ENCODE measurements at places on chromosomes 6 and 20.
A peak's percentile ranks its signal among the peaks of the same experiment; 100 is the strongest.

- DNase-seq, result peak; percentile 65
Measured at GRCh38 chr6:169810066-169810989, 58.9 kb downstream of the ERMARD start.

DNA sequence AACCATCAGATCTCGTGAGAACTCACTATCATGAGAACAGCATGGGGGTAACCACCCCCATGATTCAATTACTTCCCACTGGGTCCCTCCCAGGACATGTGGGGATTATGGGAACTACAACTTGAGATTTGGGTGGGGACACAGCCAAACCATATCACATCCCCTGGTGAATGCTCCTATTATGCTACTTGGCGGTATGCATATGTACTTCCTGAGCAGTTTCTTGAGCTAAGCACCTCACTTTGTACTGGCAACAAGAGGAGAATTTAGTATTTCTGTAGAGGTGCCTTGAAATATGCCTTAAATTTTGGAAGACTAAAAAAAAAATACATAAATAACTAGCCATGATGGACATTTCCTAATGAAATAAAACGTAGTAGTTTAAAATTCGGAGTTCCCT, 327.2 kb upstream of the CITED2 start:
- DNase-seq, result no peak

DNA sequence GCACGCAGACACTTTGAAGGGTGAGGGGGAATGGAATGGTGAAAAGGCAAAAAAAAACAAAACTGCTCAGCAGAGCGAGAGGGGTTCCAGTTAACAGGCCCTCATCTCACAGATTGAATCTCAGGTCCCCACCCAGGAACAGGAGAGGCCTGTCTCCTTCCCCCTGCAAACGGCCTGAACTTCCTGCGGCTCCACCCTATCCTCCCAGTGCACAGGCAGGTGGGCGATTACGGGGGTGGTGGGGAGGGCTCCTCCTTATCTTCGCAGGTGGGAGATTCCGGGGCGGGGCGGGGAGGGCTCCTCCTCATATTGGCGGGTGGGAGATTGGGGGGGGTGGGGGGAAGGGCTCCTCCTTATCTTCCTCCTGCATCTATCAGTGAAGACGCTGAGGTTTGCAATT, 129.0 kb downstream of the SOX4 start:
- no peak for DNase-seq

- DNase-seq, result no peak
Measured at GRCh38 chr6:40398034-40398691, 189.0 kb downstream of the LRFN2 start.

DNA sequence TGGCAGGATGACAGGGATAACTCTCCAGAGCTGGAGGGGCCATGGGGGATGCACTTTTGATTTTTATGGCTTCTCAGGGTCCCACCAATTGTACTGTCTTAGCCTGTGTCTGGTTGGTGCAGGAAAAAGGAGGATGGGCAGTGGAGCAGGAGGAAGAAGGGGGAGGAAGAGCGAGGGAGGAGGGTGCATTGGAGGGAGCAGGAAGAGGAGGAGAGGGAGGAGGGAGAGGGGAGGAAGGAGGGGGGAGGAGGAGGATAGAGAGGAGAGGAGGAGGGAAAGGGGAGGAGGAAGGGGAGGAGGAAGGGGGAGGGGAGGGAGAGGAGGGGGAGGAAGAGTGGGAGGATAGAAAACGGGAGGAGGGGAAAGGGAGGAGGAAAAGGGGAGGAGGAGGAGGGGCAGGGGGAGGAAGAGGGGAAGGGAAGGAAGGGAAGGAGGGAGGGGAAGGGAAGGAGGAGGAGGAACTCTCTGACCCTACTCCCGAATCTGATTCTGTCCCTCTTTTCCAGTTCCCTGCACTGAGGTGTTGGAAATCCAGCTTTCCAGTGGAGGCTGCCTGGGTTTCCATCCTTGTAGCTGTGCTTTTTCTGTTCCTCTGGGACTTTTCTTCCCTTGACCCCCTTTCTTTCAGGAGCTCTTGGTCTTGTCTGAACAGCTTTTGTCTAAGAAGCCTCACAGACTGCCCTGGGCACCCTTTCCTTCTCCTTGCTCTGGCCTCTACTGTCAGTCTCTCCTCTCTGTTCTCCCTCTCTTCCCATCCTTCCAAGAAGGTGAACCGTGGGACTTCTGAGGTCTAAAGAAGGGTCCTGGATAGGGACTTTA, 149.4 kb downstream of the DHX35 start:
- DNase-seq, result no peak

DNA sequence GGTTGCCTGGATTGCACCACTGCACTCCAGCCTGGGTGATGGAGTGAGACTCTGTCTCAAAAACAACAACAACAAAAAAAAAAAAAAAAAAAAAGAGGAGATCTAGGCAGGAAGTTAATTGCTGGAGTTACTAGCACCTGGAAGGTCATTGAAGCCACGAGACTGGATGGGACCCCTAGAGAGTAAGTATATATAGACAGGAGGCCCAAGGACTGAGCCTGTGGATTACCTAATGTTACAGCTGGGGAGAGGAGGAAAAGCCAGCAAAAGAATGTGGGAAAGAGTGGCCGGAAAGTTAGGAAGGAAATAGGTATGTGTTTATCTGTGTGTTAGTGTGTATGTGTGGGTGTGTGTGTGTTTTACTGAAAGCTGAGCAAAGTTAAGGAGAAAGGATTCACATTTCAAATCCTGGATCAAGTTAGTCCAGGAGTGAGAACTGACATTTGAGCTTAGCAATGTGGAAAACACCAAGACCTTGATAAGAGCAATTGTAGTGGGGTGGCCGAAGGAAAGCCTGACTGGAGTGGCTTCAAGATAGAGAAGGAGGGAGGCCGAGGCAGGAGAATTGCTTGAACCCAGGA, 38.4 kb downstream of the ANKRD6 start:
- DNase-seq, result no peak

GRCh38 chr6:37812841-37813240, 6.7 kb upstream of the ZFAND3 start:
- DNase-seq, result no peak

DNA sequence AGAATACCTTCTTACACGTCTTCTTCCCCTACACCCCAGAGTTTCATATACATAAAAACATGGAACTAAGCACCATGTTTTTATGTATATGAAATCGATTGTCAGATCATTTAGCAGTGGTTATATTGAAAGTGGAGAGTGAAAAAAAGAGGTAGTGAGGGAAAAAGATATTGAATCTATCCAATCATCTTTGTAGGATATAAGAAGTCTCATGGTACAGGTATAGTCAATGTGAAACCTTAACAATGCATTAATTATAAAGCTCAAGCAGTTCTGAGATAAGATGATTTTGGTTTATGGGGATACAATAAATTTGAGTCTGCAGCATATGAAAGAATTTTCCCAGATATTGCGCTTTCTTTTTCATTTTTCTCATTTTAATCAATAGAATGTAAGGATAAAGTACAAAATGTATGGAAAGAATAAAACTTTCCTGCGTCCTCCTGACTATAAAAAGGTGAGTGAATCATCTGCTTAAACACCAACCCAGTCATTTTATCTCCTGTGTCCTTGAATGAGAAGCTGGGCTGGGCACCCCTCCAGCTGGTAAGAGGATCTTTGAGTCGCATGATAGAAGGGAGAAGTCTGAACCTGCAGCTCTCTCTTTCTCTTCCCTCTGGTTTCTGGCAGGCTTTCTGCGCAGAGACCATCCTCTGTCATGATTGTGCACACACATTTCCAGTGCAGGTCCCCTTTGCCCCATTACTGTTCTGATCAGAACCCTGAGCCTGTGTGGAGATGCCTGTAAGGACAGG, 28.1 kb upstream of the AKIRIN2 start:
- DNase-seq, result no peak

DNA sequence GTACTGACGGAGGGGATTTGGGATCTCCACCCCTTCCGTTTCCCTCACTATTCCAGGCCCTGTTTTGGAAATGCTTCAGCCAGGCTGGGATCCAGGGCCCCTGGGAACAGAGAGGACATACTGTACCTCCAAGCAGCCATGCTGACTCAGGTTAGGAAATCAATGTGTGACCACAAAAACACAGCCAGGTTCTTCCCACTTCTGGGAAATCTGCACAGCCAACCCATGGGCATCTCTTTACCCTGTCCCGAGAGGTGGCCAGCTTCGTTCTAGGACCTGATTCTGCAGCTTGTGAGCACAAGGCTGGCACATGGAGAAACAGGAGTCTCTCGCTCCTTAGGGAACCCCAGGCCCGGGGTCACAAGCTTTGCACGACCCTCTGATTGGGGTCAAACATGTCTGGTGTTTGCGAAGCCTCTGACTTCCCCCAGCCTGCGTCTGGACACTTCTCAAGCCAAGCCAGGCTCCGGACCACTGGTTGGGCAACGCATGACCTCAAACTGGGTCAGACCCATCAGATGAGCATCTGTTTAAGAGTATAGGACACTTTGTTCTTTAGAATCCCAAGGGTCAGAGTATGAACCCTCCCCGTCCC, 8.3 kb upstream of the TTPAL start:
- DNase-seq, result peak; percentile 19

DNA sequence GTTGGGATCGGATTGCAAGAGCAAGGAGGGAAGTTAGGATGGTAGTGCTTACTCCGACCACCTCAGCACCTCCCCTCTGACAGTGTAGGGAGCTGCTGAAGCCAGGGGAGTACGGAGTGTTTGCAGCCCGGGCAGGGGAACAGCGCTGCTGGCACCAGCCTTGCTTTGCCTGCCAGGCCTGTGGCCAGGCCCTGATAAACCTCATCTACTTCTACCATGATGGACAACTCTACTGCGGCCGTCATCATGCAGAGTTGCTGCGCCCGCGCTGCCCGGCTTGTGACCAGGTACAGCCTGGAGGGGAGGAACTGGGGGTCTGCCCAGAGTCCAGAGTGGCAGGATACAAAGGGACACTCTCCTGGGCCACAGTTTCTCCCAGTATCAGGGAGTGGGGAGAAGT, 2.2 kb upstream of the TOMM6 start:
- DNase-seq, result no peak

- no peak for DNase-seq
Measured at GRCh38 chr6:137588472-137588871, 94.3 kb upstream of the OLIG3 start.

DNA sequence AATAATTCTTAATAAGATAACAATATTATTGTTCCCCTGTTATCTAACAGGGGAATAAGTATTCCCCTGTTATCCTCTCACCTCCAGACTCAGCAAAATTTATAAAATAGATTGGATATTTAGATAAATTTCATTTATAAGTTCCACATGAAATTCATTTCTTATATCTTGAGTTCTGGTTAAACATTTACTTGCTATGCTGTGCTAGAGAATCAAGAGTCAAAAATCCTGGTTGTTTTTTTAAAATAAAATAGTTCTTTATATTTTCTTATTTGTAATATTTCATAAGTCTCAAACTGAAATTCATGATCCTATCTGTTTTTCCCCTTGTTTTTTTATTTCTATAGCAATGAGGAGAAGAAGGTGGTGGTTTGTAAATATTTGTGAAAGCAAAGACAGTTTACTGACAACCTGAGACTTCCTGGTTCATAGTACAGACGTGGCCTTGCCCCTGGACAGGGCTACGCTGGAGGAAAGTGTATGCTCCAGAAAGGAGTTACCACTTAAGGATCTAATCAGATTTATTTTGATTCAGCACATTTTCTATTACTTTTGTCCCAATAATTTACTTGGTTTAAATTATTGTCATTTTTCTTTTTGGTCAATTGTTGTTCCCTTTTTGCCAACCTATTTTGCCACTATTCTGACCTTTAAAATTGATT, 37.8 kb upstream of the MARCKS start:
- DNase-seq, result no peak

DNA sequence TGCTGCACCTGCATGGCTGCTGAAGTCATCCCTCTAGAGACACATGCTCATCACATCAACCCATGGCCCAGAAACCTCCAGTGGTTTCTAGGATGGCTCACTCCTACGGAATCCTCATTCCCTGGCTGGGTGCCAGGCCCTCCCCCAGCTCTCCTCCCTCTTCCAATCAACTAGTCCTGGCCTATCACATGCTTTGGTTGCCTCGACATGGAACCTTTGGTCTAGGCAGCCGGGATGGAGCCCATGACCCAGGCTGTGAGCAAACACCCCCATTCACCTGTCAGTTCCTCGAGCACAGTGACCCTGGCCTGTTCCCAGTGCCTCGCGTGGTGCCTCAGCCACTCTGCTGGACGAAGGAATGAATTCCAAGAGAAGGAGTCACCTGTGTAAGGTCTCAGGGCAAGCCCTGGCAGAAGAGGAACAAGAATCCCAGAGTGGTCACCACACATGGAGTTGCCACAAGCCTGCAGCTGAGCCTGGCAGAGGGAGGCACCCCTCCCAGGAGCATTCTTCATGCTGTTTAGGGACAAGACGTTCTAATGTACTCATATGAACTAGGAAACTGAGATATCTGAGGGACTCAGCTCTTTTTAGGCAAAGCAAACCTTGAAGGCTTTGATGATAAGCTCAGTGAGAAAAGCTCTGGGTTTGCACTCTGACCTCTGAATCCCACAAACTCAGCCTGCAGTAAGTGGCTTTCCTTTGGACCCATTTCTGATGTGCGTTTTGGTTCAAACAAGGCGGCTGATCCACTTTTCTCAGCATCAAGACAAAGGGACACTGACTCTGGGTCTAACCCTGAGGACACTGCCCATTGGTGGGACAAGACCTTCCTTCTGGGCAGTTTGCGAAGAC, 40.2 kb downstream of the PPP1R3G start:
- DNase-seq, result no peak

GRCh38 chr20:58899512-58899911, 47.0 kb downstream of the GNAS start:
- DNase-seq, result no peak

- DNase-seq, result no peak
Measured at GRCh38 chr6:45933855-45934254, 81.8 kb downstream of the CLIC5 start.

DNA sequence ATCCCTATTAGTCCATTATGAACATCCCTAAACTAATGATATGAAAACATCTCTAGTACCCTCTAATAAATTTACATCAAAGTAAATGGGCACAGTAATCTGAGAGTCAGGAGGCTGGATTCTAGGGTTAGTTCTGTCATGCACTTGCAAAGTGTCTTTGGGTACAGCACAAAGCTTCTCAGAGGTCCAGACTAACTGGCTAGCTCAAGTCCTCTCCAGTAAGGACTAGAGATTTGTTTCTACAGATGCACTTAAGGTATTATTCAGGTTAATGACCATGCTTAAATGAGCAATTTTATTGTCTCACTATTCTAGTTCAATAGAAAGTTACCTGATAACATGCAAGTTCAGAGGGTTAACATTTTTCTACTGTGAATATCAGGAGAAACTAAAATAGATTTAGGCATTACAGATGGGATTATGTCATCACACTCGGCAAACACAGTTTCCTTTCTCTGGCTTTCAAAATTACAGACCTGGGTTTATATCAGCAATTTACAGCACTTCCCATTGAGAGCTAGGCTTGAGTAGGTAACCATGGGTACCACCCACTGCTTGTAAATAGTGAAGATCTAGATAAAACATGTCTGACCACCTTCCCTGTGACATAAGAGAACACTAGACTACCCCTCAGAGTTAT, 402.9 kb upstream of the RUNX2 start:
- peak; percentile 27 for DNase-seq

GRCh38 chr6:75386050-75386770, 101.6 kb upstream of the TMEM30A start:
- no peak for DNase-seq

DNA sequence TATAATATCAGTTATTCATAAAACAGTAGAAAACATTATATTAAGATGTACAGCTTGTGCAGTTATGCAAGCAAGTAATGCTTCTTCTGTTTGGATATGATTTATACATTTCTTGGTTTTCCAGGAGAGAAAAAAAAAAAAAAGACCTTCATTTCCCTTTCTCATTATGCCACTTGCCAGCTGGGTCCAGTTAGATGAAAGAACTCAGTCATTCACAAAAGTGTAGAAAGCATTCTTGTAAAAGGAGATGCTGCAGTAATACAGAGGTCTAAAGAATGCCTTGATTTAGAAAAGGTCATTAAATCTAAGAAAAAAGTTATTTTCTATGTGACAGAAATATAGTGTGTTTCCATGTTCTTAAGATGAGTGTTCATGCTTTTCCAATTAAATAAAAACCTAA, 7.4 kb downstream of the PDE7B start:
- no peak for DNase-seq

All from SK-N-SH (cell line).